Peyer's patch (tissue), 4 donors: ENCODE measurements at places on chromosomes 6 and 20.

- DNase-seq, result no peak
Measured at GRCh38 chr6:138869398-138869797, 73.5 kb downstream of the ECT2L start.

GRCh38 chr20:11918981-11919380, 1.3 kb downstream of the BTBD3 start:
- DNase-seq, result no peak

DNA sequence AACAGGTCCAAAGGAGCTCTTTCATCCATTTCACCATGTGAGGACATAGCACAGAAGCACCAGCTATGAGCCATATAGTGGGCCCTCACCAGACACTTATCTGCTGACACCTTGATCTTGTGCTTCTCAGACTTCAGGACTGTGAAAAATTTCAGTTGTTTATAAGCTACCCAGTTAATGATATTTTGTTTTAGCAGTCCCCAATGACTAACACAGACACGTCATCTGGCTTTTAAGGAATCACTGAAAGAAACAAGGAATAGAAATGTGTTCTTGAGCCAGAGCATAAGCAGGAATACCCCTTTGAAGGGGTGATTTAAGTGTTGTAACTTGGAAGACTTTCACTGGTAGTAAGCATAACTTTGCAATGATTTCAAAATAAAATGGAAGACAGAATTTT, 214.7 kb upstream of the PTCHD4 start:
- DNase-seq, result no peak

GRCh38 chr6:97215157-97215769, 67.8 kb downstream of the MMS22L start:
- DNase-seq, result no peak

GRCh38 chr20:20557406-20557805, 155.0 kb downstream of the RALGAPA2 start:
- DNase-seq, result no peak
